ENCODE measurements at places on chromosomes 16 and 17.
A peak's percentile ranks its signal among the peaks of the same experiment; 100 is the strongest.

DNA sequence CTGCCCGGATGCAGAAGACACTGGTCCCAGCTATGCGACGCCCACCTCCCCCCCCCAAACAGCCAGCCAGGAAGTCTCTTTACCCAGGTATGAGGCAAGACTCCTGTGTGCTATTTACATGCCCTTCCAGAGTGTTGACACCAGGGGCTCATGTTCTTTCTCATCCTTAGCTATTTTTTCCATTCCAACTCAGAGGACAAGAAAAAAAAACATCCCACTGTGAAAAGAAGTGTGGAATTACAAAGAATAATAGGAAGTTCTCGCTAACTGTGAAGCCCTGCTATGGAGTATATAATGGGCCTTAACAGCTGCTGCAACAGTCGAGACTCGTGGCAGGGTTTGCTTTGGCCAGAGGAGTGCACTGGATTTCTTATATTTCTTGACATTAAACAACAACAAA, 584.9 kb downstream of the CDH13 start:
- no peak for DNase-seq

- DNase-seq, result no peak
These were observed 11.6 kb downstream of the GLIS2 start for GRCh38 chr16:4327386-4328045.

- no peak for DNase-seq
These were observed 4.1 kb downstream of the CCL2 start for GRCh38 chr17:34259146-34259545.

GRCh38 chr16:67011274-67011673, 17.7 kb upstream of the CBFB start:
- no peak for DNase-seq

DNA sequence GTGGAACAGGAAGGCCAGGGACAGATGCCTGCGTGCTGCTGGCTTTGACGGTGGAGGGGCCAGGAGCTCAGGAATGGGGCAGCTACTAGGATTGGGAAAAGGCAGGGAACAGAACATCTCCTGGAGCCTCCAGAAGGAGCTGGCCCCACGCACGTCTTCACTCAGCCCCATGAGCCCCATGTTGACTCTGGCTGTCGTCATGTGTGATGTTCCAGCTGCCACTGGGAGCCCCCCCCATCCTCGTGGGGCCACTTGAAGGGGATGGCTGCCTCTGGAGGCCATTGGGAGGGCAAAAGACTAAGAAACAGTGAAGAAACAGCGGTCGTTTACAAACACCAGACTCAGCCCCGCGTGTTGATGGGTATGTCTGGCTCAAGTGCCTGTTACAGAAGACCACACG, 18.5 kb upstream of the APRT start:
- no peak for DNase-seq

DNA sequence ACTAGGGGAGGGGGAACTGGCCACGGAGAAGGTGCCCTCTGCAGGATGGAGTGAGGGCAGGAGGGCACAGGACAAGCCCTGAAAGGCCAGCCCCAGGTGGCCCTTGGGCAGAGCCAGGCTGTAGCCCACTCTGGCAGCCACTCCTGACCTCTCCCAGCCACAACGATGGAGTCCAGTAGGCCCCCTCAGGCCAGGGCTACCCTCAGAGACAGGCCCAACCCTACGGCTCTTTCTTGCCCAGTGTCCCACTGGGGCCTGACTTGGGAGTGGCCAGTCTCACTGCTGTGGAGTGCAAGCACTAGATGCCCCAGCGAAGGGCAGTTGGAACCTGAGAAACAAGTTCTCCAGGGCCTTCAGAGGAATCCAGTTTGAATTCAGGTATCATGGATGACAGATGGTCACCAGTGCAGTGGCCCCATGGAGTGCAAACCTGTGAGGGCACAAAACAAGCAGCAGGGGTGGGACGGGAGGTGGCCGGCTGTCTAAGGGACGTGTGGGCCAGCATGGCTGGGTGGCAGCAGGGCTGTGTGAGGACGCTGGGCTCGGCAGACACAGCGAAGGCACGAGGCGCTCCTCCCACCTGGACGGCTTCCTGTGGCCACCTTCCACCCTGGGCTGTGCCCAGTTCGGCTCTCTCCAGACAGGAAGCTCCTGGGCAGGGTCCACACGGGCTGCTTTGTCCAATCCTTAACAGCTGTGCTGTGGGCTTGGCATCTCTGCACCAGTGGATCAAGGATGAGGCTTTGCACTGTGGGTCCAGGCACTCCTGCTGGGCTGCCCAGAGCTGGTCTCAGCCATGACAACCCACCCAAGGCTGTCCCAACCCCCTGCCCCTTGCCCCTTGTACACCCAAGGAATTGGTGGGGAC, 72.1 kb downstream of the AMFR start:
- DNase-seq, result no peak

DNA sequence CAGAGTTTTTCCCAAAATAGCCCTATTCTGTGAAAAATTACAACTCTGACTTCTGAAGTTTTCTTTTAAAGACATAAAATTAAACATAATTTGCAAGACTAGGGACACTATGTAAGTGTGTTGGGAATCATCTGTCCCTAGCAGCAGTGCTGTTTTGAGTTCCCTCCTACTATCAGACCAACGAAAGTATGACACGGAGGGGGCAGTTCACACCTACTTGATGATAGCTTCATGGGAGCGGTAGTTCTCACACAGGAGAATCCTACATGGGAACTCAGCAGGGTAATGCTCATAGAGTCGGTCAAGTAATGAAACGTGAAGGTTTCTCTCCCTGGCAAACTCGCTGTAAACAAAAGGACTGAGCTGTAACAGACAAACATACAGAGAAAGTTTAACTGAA, 96.6 kb downstream of the HELZ start:
- no peak for DNase-seq

- no peak for DNase-seq
These were observed 520.8 kb downstream of the HS3ST4 start for GRCh38 chr16:26212599-26212998.

GRCh38 chr17:15210247-15210646, 54.9 kb downstream of the PMP22 start:
- DNase-seq, result no peak

DNA sequence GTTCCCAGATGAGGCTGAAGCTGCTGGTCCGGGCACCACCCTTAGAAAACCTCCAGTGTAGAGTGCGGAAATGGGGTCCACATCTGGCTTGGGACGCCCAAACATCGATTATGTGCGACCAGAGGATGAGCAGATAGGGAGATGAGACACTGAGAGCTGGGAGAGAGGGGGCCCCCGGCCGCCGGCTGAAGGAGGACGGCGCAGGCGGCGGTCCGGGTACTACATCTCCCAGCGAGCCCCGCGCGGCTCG, 182 bp upstream of the SPECC1 start:
- DNase-seq, result no peak

- no peak for DNase-seq
These were observed 13.0 kb downstream of the CAMKK1 start for GRCh38 chr17:3879591-3880417.

- DNase-seq, result no peak
These were observed 45.4 kb downstream of the LAT start for GRCh38 chr16:29030086-29030840.

- DNase-seq, result no peak
These were observed 674 bp downstream of the C17orf75 start for GRCh38 chr17:32341141-32341856.

DNA sequence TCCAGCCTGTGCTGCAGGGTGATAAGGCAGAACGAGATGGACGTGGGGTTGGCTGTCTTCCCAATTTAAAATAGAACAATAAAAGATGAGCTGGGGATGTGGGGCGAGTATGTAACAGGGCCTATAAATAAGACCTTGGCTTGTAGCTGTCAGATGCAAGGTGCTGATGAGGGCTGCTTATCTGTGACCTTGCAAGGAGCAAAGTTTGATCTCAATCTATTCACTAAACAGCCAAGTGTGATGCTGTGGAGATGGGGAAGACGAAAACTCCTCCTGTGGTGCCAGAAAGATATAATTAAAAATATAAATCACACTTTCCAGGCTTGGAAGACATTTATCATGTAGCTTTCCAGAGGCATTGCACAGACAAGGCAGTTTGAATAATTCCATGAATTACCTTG, 26.7 kb upstream of the TEX2 start:
- DNase-seq, result no peak

GRCh38 chr16:83970430-83970815, 2.4 kb downstream of the NECAB2 start:
- no peak for DNase-seq

DNA sequence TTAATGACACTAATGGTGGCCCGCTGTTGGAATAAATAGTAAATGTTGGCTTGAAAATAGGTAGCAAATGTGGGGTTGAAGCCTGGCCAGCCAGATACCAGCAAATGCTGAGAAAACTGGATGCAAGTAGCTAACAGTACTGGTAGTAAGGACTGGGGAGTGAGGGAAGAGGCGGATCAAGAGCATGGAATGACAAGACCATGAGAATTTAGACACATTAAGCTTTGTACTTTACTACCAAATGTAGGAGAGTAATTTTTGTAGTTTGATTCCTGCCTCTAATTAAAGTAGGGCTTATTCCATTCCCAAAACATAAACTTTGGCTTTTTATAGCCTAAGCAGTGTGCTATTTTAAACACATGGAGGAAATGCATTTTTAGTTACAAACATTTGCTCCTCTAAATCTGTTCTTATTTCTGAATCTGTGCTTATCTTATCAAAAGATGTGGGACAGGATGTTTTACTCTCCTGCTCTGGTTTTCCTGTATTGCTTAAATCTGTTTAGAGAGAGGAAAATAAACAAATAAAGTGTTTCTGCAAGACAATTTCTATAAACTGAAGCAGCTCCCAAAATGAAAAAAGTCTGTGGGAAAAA, 44.1 kb downstream of the CFDP1 start:
- no peak for DNase-seq

DNA sequence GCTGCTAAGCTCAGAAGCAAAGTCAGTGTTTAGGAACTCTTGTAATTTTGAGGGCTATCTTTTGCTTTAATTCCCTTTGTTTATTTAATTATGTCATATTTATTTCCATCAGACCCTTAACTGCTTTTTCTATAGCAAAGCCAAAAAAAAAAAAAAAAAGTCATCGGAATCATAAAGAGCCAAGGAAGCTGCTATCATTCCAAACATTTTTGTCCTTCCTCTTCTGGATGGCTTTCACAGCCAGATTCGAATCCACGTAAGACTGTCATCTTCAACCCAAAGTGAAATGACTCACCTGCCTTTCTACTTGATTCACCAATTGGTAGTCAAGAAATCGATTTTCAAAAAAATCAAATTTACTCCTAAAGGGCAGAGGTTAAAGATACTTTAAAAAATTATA, 38.4 kb downstream of the WIPI1 start:
- no peak for DNase-seq

GRCh38 chr16:85334718-85335583, 222.7 kb upstream of the CIBAR2 start:
- no peak for DNase-seq

DNA sequence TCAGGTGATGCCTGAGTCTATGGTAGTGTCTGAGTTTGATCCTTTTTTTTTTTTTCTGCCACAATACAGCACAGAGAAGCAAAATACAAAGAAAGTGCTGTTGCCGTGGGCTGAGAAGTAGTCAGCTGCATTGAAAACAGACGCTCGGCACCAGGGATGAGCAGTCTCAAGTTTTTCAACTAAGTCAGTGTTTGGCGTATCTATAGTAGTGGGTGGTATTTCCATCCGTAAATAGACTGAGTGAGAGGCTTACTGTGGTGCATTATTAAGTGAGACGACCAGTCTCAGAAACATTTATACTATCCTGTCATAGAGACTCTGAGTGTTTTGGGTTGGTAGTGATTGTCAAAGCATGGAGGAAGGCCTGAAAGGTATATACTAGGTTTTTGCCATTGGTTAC, 221.3 kb downstream of the SNX29 start:
- DNase-seq, result no peak

- no peak for DNase-seq
These were observed 360.3 kb upstream of the KIF2B start for GRCh38 chr17:53462393-53462811.

GRCh38 chr16:48609652-48610029, 339 bp downstream of the N4BP1 start:
- DNase-seq, result no peak

GRCh38 chr17:26765860-26766709, 527.8 kb upstream of the WSB1 start:
- DNase-seq, result no peak

GRCh38 chr17:60766778-60767190, 89.1 kb downstream of the BCAS3 start:
- DNase-seq, result no peak

- DNase-seq, result peak; percentile 79
These were observed 47.7 kb downstream of the SRCIN1 start for GRCh38 chr17:38557836-38558727.

DNA sequence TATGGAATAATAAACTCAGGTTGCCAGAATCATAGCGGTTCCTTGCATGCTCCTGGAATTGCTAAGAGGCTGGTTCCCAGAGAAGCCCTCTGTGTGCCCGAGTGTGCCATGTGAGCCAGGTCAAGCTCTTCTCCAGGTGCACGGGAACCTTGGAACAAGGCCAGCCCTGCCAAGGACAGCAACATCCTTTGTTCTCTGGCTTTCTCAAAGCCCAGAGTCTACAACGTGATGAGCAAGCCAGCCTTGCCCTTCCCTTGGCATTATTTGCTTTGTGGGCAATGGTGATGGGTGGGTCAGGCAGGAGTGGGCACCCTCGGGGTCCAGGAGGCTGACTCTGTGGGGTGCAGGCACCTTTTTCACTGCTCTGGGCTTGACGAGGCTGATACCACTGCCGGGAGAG, 14.2 kb upstream of the SEC14L1 start:
- no peak for DNase-seq

DNA sequence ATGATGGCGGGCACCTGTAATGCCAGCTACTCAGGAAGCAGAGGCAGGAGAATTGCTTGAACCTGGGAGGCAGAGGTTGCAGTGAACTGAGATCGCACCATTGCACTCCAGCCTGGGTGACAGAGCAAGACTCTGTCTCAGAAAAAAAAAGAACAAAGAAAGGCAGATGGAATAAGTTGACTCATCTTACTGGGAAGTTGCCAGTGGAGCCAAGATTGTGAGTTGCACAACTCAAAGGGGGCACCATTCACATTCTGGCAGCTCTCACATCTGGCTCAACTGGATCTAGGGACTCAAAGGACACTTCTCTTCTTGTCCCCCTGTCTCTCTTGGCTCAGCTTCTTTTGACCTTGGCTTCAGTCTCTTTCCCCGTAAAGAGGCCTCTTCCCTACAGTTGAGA, 53.7 kb upstream of the ETV4 start:
- DNase-seq, result no peak

DNA sequence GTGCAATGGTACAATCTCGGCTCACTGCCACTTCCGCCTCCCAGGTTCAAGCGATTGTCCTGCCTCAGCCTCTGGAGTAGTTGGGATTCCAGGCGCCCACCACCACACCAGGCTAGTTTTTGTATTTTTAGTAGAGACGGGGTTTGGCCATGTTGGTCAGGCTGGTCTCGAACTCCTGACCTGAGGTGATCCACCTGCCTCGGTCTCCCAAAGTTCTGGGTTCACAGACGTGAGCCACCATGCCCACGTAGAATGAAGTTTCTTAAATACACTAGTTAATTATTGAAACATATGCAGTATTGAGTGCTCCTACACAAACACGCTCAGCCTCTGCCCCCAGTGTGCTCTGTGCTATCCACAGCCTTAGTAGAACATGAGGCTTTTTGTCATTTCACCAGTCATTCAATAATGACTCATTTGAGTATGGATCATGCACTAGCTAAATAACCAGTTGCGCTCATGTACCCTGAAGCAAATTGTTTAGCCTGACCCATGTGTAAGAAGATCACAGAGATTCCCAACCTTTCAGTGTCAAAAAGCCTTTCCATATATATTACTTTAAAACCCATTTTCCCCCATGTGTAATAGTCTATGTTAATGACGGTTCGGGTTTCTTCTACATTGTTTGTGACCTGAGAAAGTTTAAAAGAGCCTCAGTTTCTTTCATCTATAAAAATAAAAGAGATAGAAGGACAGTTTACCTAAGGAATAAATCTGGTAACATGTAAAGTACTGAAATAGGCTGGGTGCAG, 49.7 kb downstream of the TUBD1 start:
- no peak for DNase-seq

- DNase-seq, result no peak
These were observed 14.3 kb upstream of the PRKAR1A start for GRCh38 chr17:68497885-68498319.
